ENCODE measurements at places on chromosomes 2 and 18. TPM values are rescaled to one million over a fixed set of nuclear protein-coding genes. Genes with fewer than 3 reads are reported as not detected.

Gene ANKAR
- 22.1 TPM for total RNA-seq

DNA sequence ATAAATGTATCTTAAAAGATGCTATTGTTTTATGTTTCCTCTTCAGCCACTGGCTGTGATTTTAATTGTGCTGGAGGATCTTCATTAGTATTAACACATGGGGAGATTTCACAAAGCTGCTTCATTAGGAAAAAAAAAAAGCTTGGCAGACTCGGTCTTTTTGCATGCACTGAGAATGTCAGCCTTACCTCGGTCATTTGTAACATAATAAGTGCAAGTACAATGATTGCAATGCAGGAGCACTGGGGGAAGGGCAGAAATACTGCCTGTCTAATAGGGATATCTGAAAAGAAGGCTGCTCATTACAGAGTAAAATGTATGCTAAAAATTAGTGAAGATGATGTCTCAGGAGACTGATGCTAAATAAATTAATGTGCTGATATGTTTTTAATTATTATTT lies 1.3 kb upstream of the BAZ2B start:
- DNase-seq: no peak

- no peak for DNase-seq
These were observed 1.4 kb upstream of the SP140L start for GRCh38 chr2:230325316-230326243.

GRCh38 chr2:19873014-19873413 lies 28.8 kb downstream of the TTC32 start:
- no peak for DNase-seq

Gene DSG2
- 14.1 TPM for total RNA-seq

GRCh38 chr2:210873631-210874030 lies 317.2 kb downstream of the CPS1 start:
- no peak for DNase-seq

Gene BUB1
- total RNA-seq: 2.2 TPM

DNA sequence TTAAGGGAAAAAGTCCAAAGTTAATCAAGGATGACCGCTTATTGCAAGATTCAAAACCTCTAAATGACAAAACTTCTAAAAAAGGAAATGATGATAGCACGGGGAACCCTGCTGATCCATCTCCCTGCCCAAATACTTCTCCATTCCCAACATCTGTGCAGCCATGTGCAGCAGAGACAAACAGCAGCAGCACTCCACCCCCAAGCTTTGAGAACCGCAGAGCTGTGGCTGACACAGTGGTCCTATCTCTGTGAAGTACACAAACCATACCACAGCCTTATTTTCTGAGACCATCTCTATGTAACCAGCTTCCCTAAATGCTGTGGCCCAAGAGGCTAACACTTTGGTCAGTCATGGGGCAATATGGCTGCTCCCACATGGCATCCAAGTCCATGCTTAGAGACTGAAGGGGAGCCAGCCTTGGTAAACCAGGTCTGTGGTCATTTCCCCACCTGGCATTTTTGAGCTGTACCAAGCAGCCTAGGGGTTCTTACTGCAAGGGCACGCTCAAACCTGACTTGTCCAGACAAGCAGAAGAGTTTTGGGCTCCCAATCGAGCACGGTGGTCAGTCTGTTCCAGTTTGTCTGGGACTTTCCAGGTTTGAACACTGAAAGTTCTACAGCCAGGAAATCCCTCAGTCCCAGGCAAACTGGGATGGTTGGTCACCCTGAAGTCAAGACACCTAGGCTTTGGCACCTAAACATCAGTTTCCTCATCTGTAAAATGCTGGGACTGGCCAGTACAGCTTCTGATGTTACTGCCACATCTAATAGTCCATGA lies 17.1 kb upstream of the NFE2L2 start:
- DNase-seq: no peak

DNA sequence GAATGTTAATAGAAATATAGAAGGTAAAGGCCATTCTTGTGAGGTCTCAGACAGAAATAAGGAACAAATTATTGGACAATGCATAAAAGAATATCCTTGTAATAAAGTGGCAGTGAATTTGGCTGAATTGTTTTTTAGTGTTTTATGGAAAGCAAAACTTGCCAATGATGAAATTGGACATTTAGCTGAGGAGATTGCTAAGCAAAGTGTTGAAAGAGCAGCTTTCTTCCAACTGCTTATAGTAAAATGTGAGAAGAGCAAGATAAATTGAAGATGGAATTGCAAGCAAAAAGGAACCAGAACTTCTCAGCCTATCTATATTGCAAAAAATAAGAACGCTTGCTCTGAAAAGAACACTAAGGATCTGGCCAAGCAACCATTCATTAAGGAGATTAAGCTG lies 245.7 kb downstream of the MREG start:
- DNase-seq: no peak
